Fibroblast of villous mesenchyme (primary cell): ENCODE measurements at places on chromosomes 1 and 21.
A peak's percentile ranks its signal among the peaks of the same experiment; 100 is the strongest.

DNA sequence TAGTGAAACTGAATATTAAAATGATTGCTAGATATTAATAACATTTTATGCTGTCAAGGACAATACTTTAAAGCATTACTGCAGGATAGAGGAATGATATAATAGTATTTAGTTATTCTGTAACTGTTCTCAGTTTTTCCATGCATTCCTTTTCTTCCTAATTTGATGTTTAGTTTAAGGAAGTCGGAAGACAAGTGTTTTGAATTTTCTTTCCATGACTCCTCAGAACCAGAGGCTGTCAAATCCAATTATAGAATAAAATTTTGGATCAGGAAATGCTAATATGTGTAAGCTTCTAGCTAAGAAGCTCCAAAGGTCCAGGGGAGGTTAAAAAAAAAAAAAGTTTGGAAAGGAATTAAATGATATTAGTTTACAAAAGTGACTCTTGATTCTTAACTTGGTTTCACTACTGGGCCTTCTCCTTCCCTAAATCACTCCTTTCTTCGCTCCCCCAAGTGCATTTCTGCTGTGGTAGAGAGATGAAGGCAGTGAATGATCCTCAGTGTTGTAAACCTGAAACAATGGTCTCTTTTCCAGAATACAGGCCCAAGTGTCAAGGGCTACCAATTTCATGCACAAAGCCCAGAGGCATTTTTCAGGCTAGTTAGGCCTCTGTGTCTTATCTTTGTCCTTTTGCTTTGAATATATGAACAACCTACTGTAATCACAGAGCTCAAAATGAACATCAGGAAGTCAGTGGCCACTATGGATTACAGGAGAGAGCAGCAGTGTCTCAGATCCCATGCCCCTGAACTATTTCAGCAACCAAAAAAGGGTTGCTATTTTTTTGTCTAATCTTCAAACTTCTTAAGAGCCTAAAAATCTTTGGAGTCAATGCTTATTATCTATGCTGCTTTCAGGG is 6.2 kb downstream of the ADSS2 start:
- no peak for DNase-seq

DNA sequence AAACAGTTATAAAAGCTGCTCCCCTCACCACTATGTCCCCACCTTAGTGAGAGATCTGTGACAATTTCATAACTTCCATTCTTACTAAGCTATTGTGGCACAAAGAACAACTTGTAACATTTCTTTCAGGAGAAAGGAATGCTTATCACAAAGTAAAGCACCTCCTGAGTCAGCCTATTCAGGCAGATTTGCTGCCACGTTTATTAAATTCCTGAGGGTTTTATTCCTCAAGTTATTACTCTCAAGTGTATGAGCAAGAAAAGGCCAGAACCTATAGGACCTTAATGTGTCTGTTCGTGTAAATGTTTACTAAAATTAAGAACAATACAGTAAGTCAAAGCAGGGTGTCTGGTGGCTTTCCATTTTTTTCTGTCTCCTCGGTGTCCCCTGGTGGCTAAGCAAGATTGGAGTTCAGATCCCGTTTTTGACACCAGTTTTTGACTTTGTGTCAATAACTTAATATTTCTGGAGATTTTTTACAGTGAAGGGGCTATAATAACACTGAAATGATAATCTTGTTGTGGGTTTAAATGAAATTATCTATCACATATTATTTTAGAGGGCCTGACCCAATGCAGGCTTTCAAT is 1539.6 kb downstream of the BRINP3 start:
- no peak for DNase-seq

GRCh38 chr1:12173631-12174121 is 6.9 kb downstream of the TNFRSF1B start:
- no peak for DNase-seq

- no peak for DNase-seq
These were observed 6.4 kb downstream of the SSBP3 start for GRCh38 chr1:54399765-54400164.

DNA sequence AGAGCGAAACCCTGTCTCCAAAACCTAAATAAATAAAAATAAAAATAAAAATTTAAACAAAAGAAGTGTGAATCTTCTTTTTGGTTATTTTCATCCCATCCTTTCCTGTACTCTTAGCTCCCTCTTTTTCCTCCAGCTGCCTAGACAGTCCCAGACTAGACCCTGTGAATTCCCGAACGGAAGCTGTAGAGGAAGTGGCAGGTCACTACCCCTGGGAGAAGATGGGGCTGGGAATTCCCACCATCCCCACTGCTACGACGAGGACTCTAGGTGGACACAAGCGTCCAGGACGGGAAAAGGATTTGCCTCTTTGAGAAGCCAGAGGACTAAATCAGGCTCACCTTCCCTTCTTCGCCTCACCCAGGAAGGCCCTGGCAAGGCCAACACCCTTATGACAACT is 12.6 kb downstream of the RHBDL2 start:
- no peak for DNase-seq

- DNase-seq, result peak; percentile 59
These were observed 72.6 kb upstream of the TARDBP start for GRCh38 chr1:10939654-10940450.

DNA sequence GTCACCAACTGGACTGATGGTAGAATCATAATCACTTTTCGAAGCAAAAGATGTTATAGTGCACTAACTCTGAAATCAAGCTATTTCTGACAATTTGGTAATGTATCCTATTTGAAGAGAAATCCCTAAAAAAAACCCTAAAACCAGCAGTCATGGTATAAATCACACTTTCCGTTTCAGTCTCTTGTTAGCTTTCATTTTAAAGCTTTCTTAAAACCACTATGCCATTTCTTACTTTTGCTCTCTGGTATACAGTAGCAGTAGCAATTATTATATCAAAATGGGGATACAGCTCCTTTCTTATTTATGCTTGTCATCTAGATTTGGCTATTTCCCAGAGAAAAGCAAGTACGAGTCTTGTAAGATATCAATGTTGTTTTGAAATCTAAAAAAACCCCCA is 323.3 kb downstream of the KCTD3 start:
- no peak for DNase-seq

DNA sequence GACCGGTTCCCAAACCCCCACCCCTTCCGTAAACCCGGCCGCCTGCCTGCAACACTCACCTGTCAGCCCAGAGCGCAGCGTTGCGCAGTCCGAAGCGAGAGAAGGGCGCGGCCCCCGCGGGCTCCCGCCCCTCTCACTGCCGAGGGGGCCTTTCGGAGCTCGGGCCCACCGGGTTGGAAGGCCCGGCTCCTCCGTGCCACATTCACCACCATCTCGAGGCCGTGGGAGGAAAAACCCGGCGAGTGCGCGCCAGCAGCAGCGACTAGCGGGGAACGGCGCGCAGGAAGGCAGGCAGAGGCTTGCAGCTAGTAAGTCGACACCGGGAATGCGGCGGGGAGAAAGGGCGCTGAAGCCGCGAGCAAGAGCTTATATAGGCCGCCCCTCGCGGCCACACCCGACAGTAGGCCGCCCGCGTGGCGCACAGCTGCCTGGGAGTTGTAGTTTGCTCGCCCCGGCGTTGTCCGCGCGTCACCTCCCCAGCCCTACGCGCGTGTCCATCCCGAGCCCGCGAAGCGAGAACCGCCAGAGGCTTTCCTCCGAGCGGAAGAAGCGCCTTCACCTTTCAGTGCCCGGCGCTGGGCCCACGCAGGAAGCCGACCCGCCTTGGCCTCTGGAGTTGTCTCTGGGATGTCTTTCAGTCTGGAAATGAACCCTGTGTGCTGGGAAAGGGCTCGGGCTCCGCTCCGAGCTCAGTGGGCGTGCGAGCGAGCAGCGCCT is 10.4 kb upstream of the RAB42 start:
- DNase-seq, result peak; percentile 97

DNA sequence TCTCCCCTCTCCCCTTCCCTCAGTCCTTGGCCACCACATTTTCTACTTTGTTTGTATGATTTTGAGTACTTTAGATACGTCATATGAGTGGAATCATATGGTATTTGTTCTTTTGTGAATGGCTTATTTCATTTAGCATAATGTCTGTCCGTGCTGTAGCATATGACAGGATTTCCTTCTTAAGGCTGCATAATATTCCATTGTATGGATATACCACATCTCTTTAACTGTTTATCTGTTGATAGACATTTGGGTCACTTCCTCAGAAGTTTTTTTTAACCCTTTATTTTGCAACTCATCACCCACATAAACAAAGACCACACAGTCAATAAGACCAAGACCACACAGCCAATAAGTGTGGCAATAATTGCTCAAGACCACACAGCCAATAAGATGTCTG is 24.9 kb downstream of the FAM163A start:
- no peak for DNase-seq

GRCh38 chr1:79599257-79599656 is 592.7 kb upstream of the ADGRL4 start:
- DNase-seq, result no peak

DNA sequence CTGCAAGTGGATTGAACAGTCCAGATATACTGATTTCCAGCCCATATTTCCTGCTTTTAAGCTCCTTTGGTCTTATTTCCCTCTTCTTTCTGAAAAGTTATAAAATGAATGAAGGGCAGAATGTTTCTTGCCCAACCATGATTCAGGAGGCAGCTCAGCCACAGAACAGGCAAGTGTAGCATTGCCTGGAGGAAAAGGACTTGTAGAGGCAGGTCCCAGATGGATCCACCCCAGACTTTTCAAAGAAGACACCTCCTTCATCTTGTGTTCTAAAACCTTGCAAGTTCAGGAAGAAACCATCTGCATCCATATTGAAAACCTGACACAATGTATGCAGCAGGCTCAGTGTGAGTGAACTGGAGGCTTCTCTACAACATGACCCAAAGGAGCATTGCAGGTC is at the start of gene CLCA2:
CLCA2 (plus strand) TSS at position 299 of the 400 bp plus-strand sequence; CDS start at position 376, 77 bp downstream.
- no peak for DNase-seq

GRCh38 chr1:30291526-30291925 is 431.9 kb downstream of the MATN1 start:
- no peak for DNase-seq

DNA sequence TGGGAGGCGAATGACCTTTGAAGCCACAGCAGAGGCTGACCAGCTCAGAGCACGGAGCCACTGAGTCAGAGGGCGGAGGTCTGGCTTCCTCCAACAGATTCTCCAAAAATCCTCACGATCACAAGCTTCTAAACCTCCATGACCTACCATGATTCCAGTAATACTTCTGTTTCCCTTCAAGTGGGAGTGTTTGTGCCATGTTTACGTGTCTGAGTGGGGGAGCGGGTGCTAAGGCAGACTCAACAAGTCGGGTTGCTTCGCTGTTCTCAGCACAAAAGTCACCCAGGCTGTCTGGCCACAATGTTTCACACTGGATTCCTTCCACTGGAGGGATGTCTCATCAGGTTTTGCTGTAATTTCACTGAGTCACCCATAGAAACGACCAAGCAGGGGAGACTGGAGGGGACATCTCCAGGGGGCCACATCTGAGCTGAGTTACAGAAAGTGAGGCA is 86.2 kb downstream of the SLC66A1 start:
- peak; percentile 99 for DNase-seq

DNA sequence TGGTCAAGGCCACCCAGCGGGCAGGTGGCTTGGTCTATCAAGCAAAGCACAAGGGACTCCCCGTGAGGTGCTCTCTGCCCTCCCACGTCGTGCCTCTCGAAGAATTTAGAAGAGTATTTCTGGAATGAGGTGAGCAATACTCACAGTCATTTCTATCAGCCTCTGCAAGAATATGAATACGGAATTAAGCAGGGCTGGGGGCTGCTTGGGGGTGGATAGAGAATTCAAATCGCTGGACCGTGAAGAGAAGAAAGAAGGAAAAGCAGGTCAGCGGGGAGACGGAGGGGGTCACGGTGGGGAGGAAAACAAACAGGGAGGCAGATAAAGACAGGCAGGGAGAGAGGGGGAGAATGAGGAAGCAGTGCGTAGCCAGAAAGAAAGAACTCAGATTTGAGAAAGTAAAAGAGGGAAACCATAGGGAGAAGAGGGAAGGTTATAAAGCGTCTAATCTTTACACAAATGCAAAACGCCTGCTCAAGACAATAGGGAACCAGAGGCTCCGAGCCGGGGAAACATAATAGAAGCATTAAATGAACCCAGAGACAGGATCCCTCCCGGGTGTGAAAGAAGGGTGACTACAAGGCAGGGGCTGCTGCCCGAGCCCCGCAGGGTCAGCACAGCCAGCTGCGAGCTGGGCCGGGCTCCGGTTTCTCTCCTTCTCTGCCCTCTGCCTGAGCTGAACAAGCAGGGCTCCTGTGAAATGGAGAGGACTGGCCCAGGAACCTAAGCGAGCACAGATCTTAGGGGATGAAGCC is 2.1 kb upstream of the EDN2 start:
- no peak for DNase-seq

- DNase-seq, result no peak
These were observed 837 bp upstream of the C1QB start for GRCh38 chr1:22651941-22652856.

- peak; percentile 92 for DNase-seq
These were observed 302.7 kb downstream of the DUSP10 start for GRCh38 chr1:221439008-221439746.

DNA sequence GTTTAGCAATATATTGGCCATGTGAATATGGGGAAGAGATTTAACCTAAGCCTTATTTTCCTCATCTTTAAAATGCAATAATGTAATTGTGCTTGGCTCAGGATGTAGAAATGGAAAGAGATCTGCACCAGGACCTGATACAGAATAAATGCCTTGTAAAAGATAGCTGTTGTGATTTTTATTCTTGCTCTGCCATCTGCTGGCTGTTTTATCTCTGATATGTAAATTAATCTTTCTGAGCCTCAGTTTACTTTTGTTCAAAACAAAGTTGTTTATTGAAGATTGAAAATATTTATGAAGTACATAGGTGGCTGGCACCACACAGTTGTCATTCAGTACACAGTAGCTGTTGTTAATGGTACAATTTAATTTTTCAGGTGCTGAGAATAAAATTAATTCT is 21.9 kb downstream of the ZYG11B start:
- DNase-seq, result peak; percentile 25

DNA sequence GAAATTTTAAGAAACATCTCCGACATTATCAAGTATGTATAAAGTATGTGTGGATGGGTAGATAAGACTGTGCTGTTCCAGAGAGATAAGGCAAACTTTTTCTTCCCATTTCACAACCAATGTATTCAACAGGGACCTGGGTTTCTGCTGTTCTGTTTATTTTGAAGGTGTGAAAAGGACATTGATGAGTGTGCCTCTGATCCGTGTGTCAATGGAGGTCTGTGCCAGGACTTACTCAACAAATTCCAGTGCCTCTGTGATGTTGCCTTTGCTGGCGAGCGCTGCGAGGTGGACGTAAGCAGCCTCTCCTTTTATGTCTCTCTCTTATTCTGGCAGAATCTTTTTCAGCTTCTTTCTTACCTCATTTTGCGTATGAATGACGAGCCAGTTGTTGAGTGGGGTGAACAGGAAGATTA is 174.0 kb downstream of the CRB1 start:
- DNase-seq, result peak; percentile 24

- DNase-seq, result no peak
These were observed 3.2 kb upstream of the SRRM1 start for GRCh38 chr1:24639881-24640280.

GRCh38 chr1:36095760-36096405 is 7.2 kb downstream of the ADPRS start:
- DNase-seq, result no peak
